ENCODE measurements at places on chromosomes 7 and 10.
A peak's percentile ranks its signal among the peaks of the same experiment; 100 is the strongest.

GRCh38 chr7:83640240-83640639 lies 8.7 kb downstream of the SEMA3E start:
- DNase-seq: no peak

GRCh38 chr10:133168617-133169031 lies 8.6 kb downstream of the KNDC1 start:
- DNase-seq: no peak

GRCh38 chr7:71976645-71977044 lies 435.5 kb downstream of the CALN1 start:
- no peak for DNase-seq

- DNase-seq: no peak
These were observed 8.1 kb downstream of the MXI1 start for GRCh38 chr10:110215286-110216170.

GRCh38 chr7:105876964-105877601 lies 684 bp upstream of the ATXN7L1 start:
- DNase-seq: no peak

GRCh38 chr10:30747633-30748032 lies 118.1 kb upstream of the LYZL2 start:
- DNase-seq: no peak

- DNase-seq: peak; percentile 50
These were observed 89.7 kb upstream of the RET start for GRCh38 chr10:42987121-42987541.

DNA sequence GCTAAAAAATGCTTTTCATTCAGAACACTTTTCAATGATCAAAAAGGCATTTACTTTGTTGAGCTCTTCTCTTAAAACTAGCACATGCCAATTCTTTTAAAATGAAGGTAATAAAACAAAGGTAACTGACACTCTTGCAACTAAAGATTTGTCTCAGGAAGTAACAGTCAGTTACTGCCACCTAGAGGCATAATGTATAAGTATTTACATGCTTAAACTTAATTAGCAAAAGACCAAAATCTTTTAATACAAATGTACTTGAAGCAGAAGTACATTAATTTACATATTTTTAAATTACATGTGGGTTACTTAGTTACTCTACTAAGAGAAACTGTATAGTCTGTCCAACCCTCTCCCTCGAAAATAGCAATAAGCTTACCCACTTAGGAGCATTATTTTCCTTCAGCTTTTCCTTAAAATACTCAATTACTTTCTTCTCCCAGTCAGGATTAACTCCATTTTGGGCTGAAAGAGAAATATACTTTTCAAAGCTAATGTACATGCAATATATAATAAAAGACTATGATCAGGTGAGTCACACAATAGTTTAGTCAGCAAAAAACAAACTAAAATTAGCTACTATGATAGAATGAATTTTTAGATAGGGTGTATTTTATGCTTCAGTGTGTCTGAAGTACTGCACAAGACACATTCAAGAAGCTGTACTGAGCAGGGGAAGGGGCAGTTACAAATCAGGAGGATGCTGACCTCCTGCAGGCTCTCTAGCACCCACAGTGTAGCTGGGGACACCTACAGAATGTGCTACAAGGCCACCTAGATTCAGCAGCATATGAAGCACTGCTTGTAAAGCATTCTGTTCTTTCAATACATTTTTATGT lies 13.0 kb downstream of the MCMBP start:
- DNase-seq: no peak

DNA sequence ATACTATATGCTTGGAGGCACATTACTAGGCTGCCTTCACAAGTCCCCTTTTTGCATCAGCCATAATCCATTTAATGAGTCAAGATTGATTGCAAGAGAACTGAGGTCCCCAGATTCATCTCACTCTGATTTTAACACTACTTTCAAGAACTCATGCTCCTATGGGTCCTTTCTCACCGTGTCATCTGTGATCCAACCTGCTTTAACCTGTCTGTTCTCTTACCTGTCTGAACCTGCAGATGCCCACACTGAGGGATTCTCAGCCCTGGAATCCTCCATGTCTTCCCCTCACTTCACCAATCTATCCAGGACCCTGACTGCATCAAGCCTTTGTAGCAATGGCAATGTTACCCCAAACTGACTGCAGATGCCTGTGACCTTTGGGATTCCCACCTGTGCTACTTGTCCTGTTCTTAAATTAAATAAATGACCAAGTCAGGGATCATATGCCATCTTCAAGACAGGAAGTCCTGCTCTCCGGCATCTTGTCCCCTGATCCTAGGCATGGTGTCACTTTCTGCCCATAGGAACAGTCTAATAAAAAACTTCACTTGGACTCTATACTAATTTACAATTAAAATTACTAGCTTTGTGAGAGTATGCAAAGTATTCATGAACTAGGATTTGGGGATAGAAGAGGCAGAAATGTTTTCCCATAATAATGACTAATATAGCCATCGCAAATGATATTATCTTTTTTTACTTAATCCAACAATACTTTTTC lies 25.9 kb upstream of the GOT1 start:
- DNase-seq: no peak

- no peak for DNase-seq
These were observed 241.5 kb downstream of the DYNC1I1 start for GRCh38 chr7:96013836-96014235.

GRCh38 chr7:104231054-104232046 lies 23.5 kb upstream of the ORC5 start:
- DNase-seq: peak; percentile 73

Data from activated CD8-positive, alpha-beta memory T cell treated with anti-CD3 and anti-CD28 coated beads for 24 hours (primary cell).